Stimulated activated CD4-positive, alpha-beta T cell treated with anti-CD3 and anti-CD28 coated beads, Interleukin-1b, Interleukin-23, amount 100 ng/mL, for 24 hours (primary cell): ENCODE measurements at places on chromosomes 13 and 19.

GRCh38 chr19:4443966-4444764, 13.4 kb downstream of the UBXN6 start:
- no peak for DNase-seq

GRCh38 chr13:63139277-63139676, 1723.6 kb upstream of the PCDH20 start:
- no peak for DNase-seq

- DNase-seq = no peak
Measured at GRCh38 chr19:16135430-16136127, 7.9 kb upstream of the HSH2D start.

DNA sequence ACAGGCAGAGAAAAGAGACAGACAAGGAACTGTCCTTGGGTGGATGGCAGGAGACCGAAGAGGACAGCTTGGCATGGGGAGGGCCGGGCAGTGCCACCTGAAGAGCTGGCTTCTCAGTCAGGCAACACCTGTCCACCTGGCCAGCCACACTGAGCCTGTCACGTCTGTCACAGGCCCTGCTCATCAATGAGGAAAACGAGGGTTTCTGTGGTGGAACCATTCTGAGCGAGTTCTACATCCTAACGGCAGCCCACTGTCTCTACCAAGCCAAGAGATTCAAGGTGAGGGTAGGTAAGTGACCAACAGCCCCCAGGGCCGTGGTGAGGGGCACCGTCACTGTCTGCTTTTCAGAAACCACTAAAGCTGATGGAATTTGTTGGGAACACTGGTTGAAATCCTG, 11.2 kb upstream of the PROZ start:
- DNase-seq = no peak

- DNase-seq = no peak
Measured at GRCh38 chr13:103517066-103517767, 451.0 kb upstream of the SLC10A2 start.

GRCh38 chr13:90055121-90055520, 1292.4 kb upstream of the MIR17HG start:
- no peak for DNase-seq

DNA sequence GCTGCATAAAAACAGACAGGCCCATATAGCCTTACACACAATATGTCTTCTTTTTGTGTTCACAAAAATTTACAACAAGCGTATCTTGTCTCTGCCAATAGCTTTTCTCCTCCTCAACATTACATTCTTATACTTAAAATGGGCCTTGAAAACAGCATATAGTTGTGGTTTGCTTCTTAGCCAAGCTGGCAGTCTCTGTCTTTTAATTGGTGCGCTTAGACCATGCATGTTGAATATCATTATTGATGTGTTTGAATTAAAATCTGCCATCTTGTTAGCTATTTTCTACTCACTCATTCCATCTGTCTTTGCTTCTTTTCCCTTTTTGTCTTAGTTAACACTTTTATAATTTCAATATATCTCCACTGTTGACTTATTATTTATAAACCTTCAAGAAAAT, 76.4 kb downstream of the ING1 start:
- DNase-seq = no peak

GRCh38 chr19:16185768-16186123, 536 bp downstream of the FAM32A start:
- no peak for DNase-seq

DNA sequence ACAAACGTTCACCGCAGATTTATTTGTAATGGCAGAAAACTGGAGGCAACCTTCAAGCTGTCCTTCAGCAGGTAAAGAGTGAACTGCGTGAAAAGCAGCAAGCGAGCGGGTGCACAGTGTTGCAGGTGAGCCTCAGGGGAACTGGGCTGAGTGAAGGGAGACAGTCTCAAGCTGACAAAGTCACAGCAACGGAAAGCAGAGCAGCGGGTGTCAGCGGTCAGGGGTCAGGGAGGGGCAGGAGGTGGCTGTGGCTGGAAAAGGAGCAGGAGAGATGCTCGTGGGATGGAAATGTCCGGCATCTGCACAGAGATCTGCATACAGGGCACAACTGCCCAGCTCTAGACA, 8.5 kb upstream of the RASA3 start:
- no peak for DNase-seq

DNA sequence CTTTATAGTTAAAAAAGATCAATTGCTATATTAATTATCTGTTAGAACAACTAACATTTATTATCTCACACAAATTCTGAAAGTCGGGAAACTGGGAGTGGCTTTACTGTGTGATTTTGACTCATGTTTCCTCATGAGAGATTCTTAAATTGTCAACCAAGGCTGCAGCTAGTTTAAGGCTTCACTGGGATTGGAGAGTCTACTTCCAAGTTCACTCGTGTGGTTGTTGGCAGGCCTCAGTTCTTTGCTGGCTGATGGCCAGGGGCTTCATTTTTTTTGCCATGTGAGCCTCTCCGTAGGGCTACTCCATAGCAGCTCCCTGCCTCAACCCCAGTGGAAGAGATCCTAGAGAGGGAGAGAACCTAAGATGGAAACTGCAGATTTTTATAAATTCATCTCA, 24.5 kb upstream of the LPAR6 start:
- DNase-seq = no peak

GRCh38 chr19:49718511-49718910, 27.6 kb downstream of the CPT1C start:
- DNase-seq = no peak

DNA sequence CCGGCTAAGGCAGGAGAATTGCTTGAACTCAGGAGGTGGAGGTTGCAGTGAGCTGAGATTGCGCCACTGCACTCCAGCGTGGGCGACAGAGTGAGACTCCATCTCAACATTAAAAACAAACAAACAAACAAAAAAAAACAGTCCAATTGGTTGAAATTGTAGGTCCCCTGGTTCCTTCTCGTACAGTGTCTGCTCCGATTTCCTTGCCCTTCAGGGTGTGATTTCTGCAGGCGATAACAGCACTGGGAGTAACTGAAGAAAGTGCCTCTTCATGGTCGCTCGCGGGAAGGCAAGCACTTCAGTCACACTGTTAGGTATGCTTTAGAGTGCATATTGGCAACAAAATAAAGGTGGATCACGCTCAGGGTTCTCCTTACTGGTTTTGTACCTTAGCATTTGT, 39.7 kb downstream of the TPT1 start:
- DNase-seq = no peak

DNA sequence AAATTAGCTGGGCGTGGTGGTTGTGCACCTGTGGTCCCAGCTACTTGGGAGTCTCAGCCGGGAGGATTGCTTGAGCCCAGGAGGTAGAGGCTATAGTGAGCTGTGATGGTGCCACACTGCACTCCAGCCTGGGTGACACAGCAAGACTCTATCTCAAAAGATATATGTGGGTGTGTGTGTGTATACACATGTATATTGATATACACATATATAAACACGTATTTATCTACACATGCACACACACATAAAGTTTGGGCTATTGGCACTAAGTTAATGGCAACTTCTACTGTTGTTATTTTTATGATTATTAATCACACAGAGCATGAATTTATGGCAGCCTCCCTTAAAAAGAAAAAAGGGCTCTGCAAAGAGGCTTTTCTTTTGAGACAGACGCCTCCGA, 27.1 kb upstream of the ABCC4 start:
- no peak for DNase-seq

DNA sequence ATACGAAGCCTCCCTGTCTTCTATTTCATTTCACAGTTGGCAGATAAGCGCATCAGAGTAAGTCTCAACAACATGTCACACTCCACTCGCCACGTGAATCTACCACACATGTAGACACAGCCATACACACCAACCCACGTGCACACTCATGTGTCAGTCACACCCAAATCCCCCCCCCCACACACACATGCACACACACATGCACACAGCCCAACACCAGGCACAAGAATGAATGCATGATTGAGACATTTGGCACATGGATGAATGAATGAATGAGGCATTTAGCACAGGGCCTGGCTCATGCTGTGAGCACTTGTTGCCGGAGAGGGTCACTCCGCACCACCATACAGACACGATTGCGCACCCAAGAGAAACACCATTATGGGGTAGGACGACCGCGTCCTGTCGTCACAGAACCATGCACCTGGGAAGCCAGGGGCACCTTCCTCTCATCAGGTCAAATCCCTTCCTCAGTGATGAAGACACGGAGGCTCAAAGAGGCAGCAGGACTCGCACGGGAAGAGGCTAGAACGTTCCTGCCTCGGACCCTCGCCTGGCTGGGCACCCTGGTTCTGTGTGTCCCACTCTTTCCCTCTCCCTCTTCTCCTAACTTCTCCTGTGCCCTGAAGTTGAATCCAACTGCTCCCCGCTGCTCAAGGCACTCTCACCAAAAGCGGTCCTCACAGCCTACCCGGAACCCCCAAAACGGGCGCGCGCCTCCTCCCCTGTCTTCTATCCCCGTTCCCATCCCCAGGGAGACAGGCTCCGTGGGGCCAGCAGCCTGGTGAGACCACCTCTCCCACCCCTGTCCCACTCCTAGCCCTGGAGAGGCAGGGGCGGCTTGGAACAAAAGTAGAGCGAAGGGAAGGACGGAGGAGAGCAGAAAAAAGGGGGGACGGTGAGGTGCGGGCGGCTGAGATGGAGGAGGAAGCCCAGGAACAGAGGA, 1.3 kb downstream of the MEIS3 start:
- no peak for DNase-seq

GRCh38 chr19:46866407-46867136, 5.8 kb downstream of the ARHGAP35 start:
- DNase-seq = no peak

- no peak for DNase-seq
Measured at GRCh38 chr19:48553676-48554384, 1.9 kb downstream of the SULT2B1 start.

DNA sequence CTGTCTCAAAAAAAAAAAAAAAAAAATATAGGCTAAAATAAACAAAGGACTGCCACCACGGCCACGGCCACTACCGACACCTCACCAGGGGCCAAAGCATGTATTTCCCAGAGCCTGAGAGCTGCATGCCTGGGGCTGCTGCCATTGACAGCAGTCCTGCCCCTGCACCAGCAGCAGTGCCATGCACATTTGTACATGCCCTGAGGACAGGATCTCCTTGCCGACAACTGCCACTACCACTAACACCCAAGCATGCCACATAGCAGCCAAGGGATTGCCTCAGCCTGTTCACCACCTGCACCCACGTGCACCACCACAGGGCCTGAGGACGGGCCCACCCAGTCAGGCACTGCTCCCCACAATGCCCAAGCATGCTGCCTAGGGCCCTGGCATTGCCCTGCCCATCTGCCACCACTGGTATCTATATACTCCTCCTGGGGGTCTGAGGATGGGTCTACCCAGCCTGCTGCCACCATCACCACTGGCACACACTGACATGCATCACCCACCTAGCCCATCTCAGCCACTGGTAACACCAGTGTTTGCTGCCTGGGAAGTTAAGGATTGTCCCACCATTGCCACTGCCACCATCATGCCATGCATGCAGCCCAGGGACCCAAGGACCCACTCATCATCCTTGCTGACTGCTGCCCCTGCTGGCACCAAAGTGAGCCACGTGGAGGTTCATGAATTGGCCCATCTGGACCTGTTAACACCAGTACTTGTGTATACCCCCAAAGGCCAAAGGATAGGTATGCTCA, 10.6 kb upstream of the NUP62 start:
- no peak for DNase-seq

GRCh38 chr13:75421133-75421532, 60.8 kb downstream of the TBC1D4 start:
- no peak for DNase-seq

GRCh38 chr19:49879243-49879963, 1.9 kb downstream of the TBC1D17 start:
- DNase-seq = no peak
